K562 (cell line): ENCODE measurements at places on chromosomes 11 and 22.

DNA sequence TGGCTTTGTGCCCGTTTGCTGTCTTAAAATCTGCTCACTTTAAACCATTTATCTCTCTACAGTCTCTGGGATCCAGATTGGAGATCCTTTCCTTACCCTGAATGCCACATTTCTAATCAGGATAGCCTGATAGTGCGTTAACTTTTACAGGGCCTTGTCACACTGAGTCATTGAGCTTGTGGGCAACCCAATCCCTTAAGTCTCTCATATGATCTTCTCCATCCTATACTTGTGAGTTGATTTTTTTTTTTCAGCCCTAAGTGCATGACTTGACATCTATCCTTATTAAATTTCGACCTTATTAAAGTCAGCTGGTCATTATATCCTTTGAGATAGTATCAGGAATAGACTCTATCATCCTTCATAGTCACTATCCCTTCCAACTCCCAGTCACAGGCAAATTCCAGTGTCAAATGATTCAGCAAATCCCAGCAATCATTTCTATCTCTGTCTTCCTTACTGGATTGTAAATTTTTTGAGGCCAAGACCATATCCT is 57.7 kb downstream of the TEAD1 start:
- no peaks in the 10 kb centered on the region for H3K27me3 ChIP-seq
- H3K27ac ChIP-seq, result no peak overlapping the region
- H3K4me3 ChIP-seq, result no peak overlapping the region
- peaks cover 3% of the 10 kb centered on the region; the same call in 2 of the 3 replicates for H3K4me1 ChIP-seq
- DNase-seq, result no peak
- no peaks in the 10 kb centered on the region for H3K36me3 ChIP-seq

DNA sequence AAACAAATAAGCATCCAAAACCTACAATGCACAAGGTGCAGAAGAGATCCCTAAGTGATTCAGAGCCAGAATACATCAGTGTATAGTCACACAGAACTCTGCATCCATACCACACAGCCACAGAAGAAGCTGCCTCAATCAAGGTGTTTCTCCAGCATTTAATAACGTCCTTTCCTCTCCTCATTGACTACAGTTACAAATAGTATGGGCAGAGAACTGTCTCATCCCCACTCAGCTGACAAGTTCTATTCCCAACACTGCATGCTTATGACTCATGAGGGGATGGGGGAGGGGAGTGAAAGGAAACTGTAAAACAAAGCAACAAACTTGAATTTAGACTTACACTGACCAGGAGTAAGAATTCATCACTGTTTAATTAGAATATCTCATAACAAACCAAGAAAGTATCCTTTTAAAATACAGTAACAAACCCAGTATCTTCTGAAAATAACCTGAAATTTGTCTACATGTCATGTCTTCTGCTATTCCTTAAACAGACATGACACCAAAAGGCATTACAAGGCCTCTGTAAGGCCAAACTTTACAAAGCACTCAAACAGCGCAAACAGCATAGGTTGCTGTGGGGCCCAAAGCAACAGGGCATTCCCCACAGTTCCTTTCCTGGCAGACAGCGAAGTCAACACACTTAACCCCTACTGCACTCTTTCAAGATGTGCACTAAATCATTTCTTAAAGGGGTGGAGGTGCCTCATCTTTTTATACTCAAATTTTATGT is 29.3 kb downstream of the CELF1 start:
- DNase-seq, result peak; percentile 42
- no peak overlapping the region for H3K4me3 ChIP-seq
- H3K27ac ChIP-seq, result peak overlapping the region; percentile 73; the same call in 2 of the 3 replicates
- peaks cover 29% of the 10 kb centered on the region; the same call in 2 of the 3 replicates for H3K4me1 ChIP-seq
- H3K27me3 ChIP-seq, result no peaks in the 10 kb centered on the region

- H3K36me3 ChIP-seq, result peaks cover 32% of the 10 kb centered on the region; the same call in 2 of the 3 replicates
- H3K4me3 ChIP-seq, result peak overlapping the region; percentile 98
- H3K27ac ChIP-seq, result peak overlapping the region; percentile 98
- no peaks in the 10 kb centered on the region for H3K27me3 ChIP-seq
- DNase-seq, result no peak
Observed at GRCh38 chr11:843086-843734, 558 bp downstream of the TSPAN4 start.

DNA sequence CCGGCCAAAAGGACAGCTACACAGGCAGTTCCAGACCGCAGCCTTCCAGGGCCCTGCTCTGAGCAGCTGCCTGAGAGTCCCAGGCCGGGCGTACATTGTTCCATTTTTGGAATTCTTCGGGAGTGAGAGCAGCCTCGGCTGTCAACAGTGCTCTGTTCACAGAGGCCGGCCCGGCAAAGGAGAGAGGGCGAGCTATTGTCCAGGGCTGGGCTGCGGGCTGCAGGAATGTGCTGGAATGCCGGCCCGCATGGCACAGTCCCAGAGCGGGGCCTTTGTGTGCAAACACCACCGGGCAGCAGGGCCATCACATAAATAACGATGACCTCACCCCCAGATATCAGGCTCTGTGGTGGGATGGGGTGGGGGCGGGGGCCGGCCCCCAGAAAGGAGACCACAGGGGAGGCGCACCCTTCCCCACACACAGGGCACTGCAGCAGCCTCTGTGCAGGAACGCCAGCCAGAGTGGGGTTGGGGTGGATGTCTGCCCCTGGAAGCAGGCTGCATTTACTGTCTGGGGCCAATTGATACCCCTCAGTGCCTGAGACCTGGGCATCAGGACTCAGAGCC is 15.8 kb downstream of the LINC01488 start:
- peaks cover 34% of the 10 kb centered on the region; the same call in 2 of the 3 replicates for H3K27me3 ChIP-seq
- DNase-seq, result no peak
- H3K36me3 ChIP-seq, result no peaks in the 10 kb centered on the region
- H3K4me1 ChIP-seq, result peaks cover 8% of the 10 kb centered on the region
- H3K4me3 ChIP-seq, result no peak overlapping the region

GRCh38 chr11:108027057-108027456 is 18.4 kb downstream of the CUL5 start:
- no peak for DNase-seq
- peaks cover 11% of the 10 kb centered on the region; the same call in 2 of the 3 replicates for H3K4me1 ChIP-seq
